T-helper 2 cell (primary cell): ENCODE measurements at places on chromosomes 12 and 14.

DNA sequence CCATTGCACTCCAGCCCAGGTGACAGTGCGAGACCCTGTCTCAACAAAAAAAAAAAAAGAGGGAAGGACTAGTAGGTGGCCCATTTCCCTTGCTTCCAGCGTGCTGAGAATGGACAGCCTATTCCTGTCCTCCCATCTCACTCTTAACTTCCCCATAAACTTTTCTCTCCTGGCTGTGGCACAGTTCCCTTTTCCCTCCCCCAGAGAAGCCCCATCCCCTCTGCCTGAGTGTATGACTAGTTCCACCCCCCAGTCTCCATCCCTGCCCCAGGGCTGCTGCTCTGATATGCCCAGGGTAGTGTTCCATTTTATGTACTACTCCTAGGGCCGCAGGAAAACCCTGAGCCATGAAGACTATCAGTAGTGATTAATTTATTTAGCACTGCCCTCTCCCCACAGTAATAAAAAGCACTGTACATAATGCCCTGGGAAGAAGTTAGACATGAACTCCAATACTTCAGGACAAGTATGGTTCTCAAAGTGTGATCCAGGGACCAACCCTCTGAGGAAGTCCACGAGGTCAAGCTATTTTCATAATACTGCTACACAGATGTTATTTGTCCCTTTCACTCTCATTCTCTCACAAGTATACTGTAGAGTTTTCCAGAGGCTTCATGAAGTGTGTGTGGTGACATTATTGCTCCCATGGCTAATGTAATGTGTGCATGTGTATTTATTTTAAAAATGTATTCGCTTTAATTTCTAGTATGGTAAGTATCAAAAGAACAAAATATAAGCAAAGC is 11.5 kb upstream of the CHD4 start:
- DNase-seq, result no peak

DNA sequence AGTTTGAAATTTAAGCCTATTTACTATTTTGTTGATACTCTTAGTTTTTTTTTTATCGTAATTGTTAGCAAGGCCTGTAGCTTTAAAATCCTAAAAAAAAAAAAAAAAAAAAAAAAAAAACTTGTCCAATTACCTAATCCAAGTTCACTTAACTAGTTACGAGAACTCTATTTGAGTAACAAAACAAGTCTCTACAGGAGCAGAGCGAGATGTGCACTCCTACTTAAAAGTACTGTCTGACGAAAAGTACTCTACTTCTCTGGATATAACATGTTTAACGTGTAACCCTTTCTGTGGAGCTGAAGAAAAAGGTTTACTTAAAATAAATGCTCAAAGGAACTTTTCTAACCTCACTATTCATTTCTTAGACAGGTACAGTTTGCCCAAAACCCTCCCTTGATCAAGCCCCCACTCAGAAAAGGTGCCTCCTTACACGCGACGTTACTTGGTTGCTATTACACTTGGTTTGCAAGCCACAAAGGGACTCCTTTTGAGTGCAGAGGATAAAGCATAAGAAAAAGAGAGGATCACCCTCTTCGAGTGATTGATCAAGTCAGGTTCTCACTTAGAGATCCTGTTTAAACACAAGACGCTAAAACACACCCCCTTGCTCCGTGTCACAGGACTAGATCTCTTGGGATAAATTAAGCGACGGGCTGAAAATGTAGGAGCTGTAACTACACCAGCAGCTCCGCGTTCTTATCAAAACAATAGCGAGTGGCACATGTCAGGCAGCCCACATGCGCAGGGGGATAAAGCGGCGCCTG is 2.2 kb downstream of the BAZ1A start:
- peak; percentile 71 for DNase-seq

GRCh38 chr14:39812532-39813320 is 380.5 kb upstream of the FBXO33 start:
- no peak for DNase-seq

DNA sequence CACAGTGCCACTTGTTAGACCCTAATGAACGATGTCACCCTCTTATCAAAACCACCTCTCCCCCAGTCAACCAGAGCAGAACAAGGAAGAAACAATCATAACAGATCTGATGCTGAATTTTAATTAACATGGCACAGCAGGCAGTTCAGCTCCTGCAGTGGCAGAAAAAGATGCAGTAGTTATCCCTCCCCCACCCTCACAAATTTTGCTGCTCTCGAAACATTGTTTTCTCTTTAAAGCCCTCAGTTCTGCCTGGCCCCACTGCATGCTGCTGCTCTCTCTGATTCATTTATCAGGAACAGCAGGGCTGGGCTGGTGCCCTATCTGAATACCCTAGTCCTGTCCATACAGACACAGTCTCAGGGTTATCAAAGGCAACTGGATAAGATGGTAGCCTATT is 12.2 kb downstream of the CCDC175 start:
- no peak for DNase-seq

GRCh38 chr12:53051058-53051880 is 1.4 kb downstream of the TNS2 start:
- DNase-seq, result no peak

GRCh38 chr14:50762001-50762930 is 68.7 kb downstream of the NIN start:
- DNase-seq, result peak; percentile 12

DNA sequence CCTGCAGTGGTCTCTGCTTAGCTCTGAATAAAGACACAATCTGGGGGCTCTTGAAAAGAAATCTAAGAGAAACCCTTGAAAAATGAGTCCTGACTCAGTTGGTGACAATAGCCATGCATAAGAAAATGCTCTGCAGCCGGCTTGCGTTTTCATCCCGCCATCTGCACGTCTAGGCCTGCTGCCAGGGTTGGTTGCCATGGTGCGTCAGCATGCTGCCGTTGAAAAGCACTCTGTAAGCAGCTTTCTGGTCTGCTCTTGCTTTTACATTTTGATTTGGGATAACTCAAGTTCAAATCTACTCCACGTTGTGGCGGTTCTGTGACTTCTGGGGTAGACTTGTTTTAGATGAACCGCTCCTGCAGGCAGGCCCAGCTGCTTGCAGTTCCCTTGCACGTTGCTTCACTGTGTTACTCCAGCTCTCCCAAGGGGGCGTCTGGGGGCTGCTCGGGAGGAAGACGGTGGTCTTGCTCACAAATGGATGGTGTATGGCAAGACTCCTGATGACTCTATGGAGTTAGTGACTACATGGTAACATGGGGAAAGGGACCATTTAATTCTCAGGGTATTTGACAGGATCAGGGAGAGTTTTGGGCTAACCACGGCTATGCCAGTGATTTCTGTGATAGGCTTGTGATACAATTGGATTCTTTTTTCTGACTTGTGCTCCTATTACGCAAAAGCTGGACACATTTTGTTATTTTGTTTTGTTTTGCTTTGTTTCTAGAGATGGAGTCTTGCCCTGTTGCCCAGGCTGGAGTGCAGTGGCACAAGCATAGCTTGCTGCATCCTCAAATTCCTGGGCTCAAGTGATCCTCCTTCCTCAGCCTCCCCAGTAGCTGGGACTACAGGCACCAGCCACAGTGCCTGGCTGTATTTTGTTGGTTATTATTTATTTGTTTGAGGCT is 15.8 kb downstream of the WNT5B start:
- no peak for DNase-seq

DNA sequence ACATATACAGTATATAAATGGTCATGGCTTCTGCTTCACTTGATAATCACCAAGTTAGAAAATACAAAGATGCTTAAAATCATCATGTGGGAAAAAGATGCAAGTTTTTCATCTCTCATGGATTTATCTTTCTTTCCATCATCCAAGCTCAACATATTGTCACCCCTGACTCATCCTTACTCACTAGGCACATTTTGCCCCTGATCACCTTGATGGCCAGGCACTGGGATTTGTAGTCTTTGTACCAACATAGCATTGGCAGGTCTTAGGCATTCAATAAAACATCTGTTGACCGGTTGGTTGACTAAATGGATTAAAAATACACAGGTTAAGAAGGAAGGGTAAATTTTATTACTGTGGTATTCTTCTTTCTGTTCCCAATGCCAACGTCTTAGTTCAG is 28.1 kb downstream of the KLHDC2 start:
- DNase-seq, result no peak

DNA sequence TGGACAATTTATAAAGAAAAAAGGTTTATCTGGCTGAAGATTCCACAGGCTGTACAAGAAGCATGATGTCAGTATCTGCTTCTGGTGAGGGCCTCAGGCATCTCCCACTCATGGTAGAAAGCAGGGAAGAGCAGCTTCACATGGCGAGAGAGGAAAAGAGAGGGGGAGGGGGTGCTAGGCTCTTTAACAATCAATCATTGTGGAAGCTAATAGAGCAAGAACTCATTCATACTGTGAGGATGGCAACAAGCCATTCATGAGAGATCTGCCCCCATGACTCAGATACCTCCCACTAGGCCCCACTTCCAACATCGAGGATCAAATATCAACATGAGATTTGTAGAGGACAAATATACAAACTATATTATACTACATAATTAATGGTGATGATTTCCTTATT is 361.9 kb upstream of the FAR2 start:
- DNase-seq, result no peak

GRCh38 chr14:65352964-65353530 is 59.5 kb upstream of the FUT8 start:
- DNase-seq, result no peak

- no peak for DNase-seq
Measured at GRCh38 chr12:108310489-108310888, 28.6 kb downstream of the CMKLR1 start.

DNA sequence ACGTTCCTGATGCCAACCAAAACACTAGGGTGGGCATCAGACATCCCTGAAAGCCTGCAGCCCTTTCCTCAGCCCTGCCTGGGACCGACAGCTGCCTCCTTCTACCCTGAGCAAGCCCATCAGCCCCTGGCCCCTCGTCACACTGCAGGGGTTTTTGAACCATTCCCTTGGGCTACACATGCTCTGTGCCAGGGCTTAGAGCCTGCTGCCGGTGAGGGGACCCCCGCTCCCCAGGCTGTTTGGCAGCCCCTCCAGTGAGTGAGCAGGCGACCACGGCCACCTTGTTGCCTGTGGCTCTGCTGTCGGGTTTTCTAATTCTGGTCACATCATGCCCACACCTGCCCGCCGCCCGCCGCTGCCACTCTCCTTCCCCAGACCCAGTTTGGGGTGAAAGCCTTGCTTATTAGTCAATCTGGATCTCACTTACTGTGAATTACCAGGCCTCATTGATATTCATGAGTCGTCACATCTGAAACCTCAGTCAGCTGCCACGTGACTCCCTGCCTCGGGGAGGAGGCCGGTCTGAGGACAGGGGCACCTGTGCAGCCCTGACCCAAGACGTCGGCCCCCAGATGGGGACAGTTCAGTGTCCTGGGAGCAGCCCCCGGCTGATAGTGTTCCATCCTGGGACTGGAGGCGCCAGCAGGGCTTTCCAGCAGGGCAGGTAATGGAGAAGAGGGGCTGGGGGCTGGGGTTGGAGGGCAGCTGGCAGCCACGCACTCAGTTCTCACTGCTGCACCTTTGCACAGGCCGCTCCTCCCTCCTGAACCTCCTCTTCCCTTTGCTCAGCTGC is 163.0 kb downstream of the RBM19 start:
- no peak for DNase-seq
